ENCODE measurements at places on chromosomes 11 and 22. TPM values are rescaled to one million over a fixed set of nuclear protein-coding genes. Genes with fewer than 3 reads are reported as not detected.

The RTCB gene
- 103 TPM for total RNA-seq

The IRF7 gene
- total RNA-seq = 15.8 TPM

The PANX3 gene
- total RNA-seq = not detected

The TRIM48 gene
- total RNA-seq = not detected

The CELF1 gene
- total RNA-seq = 52.3 TPM

The SLC22A25 gene
- total RNA-seq = not detected

The SLC25A45 gene
- total RNA-seq = 0.23 TPM

The CHADL gene
- 3.5 TPM for total RNA-seq

The RCOR2 gene
- 0.23 TPM for total RNA-seq

The MPEG1 gene
- total RNA-seq = not detected

The APOBEC3B gene
- 2.6 TPM for total RNA-seq

Data from hair follicular keratinocyte (primary cell).